ENCODE measurements at places on chromosomes 5 and 9. TPM values are rescaled to one million over a fixed set of nuclear protein-coding genes. Genes with fewer than 3 reads are reported as not detected.
A peak's percentile ranks its signal among the peaks of the same experiment; 100 is the strongest.

Gene GIN1
- total RNA-seq, result 6.9 TPM

Gene HACD4
- total RNA-seq, result 1.1 TPM

DNA sequence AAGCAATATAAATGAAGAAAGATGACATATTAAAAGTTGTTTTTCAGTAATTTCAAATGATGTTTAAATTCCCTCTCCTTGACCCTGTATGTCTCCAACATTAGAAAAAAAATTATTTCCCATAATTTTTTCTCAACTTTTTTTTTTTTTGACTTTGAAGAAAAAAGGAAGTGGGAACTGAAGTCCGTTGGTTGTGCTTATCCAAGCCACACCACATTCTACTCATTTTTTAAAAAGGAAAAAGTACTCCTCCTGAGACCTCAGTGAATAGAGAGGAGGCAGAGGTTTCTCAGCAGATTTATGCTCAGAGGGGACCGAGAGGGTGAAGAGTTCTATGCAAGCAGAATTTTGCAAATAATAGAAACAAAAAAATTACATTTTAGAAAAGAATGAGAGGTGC, 123.3 kb downstream of the PCSK5 start:
- no peak for DNase-seq

GRCh38 chr9:37565661-37566618, 10.2 kb downstream of the FBXO10 start:
- DNase-seq, result no peak

GRCh38 chr5:109805472-109805871, 115.7 kb downstream of the MAN2A1 start:
- DNase-seq, result no peak

DNA sequence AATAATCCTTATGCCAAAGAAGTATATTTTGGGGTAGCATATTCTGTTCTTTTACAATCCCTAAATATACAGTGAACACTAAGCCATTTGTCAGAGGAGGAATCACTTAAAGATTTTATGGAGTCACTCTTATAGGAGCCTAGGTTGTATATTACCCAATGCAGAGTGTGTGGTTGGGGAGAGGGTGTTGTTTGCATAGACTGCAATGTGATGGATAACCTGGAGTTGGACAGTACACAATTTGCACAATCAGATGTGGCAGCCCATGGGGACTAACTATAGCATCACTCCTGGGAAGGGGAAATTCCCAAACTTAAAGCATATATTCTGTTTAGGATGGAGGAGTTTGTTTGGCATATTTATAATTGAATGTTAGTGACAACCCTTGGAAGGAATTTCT, 9.6 kb upstream of the NDFIP1 start:
- DNase-seq, result no peak

DNA sequence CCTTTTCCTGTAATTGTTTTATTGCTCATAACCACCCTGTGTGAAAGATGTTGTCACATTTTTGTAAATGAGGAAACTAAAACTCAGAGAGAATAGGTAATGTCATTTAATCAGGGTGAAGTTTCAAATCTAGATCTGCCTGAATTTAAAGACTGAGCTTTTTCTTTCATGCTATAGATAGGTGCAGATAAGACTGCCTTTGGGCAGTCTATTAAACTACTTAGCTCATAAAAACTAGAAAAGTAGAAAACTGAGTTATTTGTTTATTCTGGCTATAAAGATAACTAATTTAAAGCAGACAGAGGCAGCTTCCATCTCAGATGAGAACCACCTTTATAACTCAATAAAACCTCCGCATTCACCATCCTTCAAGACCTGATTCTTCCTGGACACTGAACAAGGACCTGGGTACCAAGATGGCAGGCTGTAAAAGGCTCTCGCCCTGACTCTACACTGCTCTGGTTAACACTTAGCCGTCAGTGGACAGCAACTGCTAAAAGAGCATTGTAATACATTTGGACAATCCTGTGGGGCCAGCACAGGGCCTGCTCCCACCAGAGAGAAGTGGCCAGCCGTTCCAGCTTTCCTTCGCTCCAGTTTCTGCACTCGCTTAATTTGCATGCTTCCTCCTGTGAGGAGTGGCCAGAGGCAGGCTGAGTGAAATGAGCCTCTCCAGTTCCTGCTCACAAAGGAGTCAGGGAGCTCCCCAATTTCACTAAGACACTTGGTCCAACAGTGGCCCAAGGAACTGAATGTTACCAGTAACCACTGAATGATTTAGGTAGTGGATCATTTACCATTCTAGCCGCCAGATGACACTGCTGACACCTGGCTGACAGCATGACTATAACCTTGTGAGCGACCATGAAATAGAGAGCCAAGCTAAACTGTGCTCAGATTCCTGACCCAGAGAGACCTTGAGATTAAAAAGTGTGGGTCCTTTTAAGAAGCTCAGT, 566.4 kb downstream of the EFNA5 start:
- DNase-seq, result peak; percentile 42

- no peak for DNase-seq
Observed at GRCh38 chr5:2277886-2278285, 395.2 kb upstream of the IRX4 start.

Data from SK-MEL-5 (cell line).